ENCODE measurements at places on chromosomes 11 and 22.

DNA sequence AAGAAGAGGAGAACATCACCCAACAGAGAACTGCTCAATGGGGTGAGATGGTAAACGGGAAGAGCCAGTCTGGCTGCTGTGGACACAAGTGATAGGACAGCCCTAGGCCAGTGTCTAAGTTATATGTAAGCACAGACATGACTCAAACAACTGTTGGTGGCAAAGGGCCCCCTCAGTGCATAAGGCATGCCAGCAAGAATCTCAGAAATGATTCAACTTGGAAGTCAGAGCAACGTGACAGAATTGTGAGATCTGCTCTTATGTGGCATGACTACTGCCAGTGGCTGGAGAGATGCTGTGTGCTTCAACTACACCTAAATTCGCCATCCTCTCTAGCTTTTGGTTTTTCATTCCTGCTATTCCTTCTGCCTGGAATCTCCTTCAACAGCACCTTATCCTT is 7.4 kb downstream of the SLN start:
- DNase-seq, result no peak

- no peak for DNase-seq
Measured at GRCh38 chr11:117820516-117820915, 4.0 kb downstream of the FXYD2 start.

- DNase-seq, result no peak
Measured at GRCh38 chr11:76602431-76602861, 68.1 kb downstream of the LRRC32 start.

- DNase-seq, result no peak
Measured at GRCh38 chr11:16318320-16318719, 38.0 kb downstream of the SOX6 start.

DNA sequence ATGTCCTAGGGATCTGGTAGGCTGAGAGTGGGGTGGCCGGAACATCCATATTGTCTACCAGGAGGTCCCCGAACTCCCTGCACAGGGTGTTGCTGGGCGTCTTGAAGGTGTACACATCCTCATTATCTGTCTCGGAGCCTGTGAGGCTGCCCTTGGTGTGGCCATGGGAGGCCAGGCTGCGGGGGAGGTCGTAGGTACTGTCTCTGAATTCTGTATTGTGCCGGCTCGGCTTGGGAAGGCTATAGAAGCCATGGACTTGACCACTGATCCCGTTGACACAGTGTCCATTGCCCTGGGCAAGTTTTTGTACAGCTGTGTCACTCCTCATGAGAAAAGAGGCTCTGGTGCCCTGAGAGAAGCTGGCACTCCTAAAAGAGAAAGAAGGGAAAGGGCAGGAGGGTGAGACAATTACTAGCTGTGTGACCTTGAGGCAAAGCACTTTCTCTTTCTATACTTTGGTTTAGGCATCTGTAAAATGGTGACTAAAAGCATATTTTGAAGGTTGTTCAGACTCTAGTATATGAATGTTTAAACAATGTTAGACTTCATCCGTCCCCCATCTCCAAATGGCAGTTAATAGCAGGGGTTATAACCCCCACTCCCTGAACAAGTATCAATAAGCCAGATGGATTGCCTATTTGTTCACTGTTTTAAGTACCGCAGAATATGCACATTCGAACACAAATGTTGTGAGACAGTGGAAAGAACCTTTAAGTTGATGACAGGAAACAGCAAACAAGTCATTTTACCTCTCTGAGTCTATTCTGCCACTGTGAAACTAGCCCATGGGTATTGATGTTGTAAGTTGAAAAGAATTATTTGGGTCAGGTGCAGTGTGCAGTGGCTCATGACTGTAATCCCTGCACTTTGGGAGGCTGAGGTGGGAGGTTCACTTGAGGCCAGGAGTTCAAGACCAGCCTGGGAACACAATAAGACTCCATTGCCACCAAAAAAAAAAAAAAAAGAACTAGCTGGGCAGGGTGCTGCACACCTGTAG is 38.3 kb downstream of the USP35 start:
- DNase-seq, result no peak

- DNase-seq, result no peak
Measured at GRCh38 chr11:64450168-64450560, 91.2 kb downstream of the RPS6KA4 start.

GRCh38 chr11:102118937-102119336 is 8.7 kb downstream of the YAP1 start:
- no peak for DNase-seq

DNA sequence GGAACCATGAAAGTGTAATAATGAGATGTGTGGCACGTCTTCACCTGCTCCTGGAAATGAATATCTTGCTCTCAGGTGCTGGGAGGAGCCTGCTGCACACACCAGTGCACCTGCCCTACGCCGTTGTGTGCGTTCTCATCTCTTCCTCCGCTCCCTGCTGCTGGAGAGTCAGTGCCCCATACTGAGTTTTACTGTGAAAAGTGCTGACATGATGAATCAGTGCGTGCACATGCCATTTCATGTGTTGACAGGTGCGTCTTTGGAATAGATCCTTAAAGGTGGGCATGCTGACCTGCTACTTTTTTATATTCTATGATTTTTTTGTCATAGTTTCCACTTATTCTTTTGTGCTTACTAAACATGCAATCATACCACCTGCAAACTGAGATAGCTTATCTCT is 1015.8 kb downstream of the BRD1 start:
- DNase-seq, result no peak

GRCh38 chr11:77191823-77192495 is 63.9 kb downstream of the MYO7A start:
- peak; percentile 58 for DNase-seq

DNA sequence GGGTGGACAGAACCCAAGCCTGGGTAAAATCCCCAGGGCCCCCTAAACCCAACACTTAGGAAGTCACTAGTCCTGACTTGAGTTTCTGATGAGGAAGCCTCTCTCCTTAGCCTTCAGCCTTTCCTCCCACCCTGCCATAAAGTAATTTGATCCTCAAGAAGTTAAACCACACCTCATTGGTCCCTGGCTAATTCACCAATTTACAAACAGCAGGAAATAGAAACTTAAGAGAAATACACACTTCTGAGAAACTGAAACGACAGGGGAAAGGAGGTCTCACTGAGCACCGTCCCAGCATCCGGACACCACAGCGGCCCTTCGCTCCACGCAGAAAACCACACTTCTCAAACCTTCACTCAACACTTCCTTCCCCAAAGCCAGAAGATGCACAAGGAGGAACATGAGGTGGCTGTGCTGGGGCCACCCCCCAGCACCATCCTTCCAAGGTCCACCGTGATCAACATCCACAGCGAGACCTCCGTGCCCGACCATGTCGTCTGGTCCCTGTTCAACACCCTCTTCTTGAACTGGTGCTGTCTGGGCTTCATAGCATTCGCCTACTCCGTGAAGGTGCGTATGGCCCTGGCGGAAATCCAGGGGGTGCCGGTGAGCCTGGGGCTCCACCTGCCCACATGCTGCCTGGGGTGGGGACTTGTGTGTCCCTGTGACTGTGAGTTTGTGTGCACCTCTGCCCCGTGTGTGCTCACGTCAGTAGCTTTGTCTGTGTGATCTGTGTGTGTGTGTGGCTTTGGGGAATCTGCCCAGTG is at the start of gene IFITM1:
TSS of gene IFITM1 (plus strand) at position 254 of the 767 bp plus-strand sequence. CDS start at position 385, 131 bp downstream.
- DNase-seq, result peak; percentile 44

GRCh38 chr11:102966011-102966410 is 10.5 kb upstream of the MMP13 start:
- DNase-seq, result no peak

GRCh38 chr11:9565822-9566560 is 7.5 kb upstream of the WEE1 start:
- DNase-seq, result peak; percentile 33

- DNase-seq, result peak; percentile 65
Measured at GRCh38 chr22:19889951-19890350, 35.3 kb upstream of the GNB1L start.

DNA sequence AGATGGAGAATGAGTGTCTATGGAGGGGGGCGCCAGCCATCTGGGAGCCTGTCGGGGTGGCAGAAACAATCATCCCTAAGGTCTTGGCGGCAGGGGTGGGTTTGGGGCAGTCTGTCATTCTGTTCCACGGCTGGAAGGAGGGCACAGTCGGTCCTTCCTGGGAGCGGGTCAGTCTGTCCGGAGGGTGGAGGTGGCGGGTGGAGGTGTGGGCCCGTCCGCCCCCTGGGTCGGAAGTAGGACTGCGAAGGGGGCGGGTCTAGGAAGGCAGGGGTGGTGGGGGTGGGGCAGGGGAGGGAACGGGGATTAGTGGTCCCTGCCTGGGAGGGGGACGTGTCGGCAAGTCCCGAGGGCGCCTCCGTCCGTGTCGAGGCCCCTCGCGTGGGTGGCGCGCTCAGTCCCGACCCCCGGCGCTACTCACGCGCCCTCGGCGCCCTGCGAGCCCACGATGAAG is 461 bp downstream of the TBC1D10A start:
- no peak for DNase-seq

DNA sequence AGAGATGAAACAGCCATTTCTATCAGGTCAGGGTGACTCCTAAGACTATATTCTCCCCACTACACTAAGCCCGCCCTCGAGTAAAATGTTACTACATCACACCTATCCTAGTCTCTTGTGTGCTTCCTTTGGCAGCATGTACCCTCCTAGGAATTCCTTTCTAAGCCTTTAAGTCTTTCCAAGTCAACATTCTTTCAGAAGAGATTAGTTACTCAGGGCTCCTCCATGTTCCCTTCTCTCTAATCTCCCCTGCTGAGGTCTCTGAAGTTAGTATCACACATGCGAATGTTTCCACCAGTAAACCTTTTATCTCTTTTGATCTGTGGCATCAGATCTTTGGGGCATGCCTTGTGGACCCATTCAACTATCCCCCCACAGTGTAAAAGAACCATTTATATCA is 873.7 kb upstream of the FAT3 start:
- DNase-seq, result no peak

GRCh38 chr11:14673824-14674405 is 30.3 kb downstream of the PDE3B start:
- no peak for DNase-seq

DNA sequence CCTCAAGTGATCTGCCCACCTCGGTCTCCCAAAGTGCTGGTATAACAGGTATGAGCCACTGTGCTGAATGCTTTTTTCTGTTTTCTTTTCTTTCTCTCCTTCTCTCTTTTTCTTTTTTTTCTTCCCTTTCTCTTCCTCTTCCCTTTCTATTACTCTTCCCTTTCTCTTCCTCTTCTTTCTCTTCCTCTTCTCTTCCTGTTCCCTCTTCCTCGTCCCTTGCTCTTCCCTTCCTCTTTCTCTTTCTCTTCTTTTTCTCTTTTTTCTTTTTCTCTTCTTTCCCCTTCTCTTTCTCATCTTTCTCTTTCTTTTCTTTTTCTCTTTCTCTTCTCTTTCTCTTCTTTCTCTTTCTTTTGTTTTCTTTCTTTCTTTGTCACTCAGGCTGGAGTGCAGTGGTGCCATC is 1.2 kb downstream of the OOSP1 start:
- no peak for DNase-seq

DNA sequence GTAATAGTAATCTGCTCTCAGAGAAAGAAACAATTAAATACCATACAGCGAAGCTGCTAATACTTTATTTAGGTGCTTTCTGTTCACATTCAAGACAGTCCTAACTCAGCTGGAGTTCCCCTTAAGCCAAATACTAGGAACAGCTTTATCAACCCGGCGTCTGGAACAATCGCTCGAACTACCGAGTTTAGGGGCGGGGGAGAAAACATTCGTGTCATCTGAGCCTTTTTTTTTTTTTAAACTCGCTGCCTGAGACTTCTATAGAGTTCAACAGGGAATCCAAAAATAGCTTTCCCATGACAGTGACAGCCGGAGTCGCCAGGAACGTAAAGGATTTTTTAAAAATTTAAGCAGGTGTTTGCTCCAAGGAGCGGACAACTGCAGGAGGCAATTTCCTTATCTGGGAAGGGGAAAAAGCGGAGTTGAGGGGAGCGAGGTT is 852 bp downstream of the TRAF6 start:
- DNase-seq, result peak; percentile 14

DNA sequence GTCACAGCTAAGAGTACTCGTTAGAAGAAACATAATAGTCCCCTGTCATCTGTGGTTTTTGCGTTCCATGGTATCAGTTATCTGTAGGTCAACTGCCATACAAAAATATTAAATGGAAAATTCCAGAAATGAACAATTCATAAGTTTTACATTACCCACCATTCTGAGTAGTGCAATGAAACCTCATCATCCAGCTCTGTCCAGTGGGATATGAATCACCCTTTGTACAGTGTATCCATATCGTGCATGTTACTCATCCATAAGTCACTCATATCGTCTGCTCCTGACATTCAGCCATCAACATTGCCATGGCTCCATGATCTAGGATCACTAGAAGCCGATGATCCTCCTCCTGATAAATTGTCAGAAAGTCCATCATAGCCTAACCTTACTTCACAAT is 174.9 kb upstream of the C11orf87 start:
- DNase-seq, result no peak

DNA sequence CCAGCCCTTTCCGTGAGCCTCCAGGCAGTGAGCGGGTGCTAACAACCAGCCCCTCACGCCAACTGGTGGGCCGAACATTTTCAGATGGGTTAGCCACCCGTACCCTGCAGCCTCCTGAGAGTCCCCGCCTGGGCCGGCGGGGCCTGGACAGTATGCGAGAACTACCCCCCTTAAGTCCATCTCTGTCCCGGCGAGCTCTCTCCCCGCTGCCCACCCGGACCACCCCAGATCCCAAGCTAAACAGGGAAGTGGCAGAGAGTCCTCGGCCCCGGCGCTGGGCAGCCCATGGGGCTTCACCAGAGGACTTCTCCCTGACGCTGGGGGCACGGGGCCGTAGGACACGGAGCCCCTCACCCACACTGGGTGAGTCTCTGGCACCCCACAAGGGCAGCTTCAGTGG is 20.6 kb downstream of the PHLDB1 start:
- DNase-seq, result no peak

DNA sequence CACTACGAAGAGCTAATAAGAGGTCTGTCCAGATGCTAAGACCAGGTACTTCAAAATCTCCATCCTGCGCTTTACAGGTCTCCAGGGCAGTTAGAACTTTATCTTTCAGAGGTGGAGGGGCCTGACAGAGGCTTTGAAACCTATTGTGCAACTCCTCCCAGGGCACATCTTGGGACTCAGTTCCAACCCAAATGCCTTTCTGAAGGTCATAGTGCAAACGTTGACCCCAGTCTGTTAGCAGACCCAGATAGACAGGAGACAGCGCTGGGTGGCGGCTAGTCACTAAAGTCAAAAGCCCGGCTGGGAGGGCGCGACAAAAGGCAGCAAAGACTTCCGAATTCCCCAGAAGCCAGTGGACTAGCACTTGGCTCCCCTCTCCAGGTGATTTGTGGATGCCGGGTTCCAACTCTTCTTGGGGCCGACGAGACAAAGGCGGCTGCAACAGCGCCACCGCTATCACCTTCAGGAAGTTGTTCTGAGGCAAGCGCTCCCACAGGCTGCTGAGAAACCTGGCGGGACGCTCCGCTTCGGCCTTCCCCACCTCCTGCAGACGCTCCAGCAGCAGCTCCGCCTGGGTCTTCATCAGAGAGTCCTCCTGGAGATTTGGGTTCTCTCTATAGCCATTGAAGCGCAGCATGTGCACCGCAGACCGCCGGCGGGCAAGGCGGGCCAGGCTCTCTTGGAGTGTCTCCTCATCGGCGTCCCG is 728 bp downstream of the FANCF start:
- peak; percentile 63 for DNase-seq

GRCh38 chr11:76776472-76776871 is 6.7 kb upstream of the TSKU start:
- no peak for DNase-seq
